NCI-H1417 treated with DMSO at 0.1 percent for 48 hours (cell line): ENCODE measurements at places on chromosomes 16 and 17.

DNA sequence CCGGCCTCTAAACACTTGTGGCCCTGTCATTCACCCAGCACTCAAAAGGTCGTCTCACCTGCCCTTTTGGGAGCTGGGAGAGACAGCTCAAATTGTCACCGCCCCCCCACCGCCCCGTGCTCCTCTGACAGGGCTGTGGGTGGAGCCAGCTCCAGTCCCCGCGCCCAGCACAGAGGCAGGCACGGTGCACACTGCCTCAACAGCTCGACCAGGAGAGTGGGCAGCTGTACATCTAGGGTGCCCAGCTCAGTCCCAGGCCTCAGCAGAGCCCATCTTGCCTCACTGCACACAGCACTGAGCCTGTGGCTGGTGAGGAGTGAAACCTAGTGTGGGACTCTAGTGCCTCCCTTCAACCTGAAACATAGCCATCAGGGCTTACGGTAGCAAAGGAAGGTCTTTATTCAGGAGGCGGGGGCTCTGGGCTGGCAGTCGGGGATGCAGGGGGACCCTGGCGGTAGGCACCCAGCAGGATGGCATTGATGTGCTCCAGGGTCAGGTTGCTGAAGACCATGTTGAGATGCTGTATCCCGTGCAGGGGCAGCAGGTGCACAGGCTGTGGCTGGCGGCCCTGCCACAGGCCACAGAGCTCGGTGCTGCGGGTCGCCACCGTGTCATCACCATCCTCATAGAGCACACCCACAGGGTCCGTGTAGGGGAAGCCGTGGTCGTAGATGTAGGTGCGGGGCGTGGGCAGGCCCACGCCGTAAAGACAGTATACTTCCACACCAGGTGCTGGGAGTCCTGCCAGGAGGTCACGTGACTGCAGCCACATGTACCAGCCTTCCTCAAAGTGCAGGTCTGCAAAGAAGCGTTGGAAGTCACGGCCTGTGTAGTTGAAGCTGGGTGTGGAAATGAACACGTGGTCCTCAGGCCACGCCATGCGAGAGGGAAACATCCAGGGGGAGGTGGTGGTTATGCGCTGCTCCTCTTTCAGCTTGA, 3.1 kb upstream of the PSMB10 start:
- no peak for DNase-seq

DNA sequence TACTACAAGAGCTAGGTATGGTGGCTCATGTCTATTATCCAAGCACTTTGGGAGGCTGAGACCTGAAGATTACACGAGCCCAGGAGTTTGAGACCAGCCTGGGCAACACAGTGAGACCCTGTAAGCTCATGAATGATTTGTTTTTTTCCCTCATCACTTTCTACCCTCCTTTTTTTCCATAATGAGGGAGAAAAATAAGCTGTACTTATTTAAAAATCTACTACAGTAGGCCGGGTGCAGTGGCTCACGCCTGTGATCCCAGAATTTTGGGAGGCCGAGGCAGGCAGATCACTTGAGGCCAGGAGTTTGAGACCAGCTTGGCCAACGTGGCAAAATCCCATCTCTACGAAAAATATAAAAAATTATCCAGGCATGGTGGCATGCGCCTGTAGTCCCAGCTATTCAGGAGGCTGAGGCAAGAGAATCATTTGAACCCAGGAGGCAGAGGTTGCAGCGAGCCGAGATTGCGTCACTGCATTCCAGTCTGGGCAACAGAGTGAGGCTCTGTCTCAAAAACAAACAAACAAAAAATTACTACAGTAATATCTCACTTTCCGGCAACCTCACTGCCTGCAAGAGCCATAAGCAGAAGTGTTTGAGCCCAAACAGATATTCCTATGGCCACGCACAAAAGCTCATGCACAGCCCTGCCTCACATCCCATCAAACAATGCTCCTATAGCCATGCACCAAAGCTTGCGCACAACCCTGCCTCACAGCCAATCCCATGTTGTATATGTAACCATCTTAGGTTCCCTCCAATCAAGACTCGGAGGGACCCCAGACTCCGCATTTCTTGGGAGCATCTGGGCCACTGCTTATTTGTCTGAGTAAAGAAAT, 37.4 kb downstream of the TK2 start:
- no peak for DNase-seq

DNA sequence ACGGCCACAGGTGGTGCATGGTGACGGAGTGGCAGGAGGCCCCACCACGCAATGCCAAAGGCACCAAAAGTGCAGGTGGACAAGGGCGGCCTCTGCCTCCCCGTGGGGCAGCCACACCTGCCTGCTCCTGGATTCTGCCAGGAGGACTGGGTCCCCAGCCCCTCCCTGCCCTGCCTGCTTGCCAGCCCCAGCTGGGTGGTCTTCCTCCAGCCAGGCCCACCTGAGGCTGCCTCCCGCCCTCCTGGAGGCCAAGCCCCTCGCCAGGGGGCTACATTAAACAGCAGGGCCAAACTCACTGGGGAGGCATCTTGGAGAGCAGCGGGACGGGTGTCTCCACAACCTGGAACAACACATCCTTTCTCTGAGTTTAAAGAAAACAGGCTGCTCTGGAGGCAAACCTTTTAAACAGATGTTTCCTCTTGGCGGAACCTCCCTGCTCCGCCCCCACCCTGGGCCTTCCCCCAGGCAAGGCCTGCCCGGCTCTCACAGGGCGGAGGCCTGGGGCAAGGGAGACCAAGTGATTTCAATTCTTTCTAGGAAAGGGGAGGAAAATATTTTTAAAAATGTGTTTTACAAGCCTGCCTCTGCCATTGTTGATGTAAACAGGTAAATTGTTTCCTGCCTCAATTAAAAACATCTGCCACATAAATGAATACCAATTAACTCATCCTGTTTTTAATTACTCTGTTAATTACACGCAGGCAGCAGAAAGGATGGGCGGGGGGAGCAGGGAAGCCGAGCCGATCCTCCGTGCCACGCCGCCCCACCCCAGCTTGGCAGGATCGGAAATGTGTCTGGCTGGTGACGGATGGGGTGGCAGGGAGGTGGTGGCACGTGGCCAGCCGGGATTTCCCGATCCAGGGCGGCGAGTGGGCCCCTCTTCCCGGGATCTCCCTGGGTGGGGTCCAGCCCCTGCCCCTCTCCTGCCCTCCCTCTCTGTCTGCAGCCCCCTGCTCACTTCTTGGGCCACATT, 54.4 kb upstream of the PABPN1L start:
- no peak for DNase-seq

GRCh38 chr16:22924492-22924891, 110.5 kb downstream of the HS3ST2 start:
- DNase-seq: no peak

GRCh38 chr17:70028978-70029767, 45.9 kb upstream of the KCNJ16 start:
- DNase-seq: no peak

DNA sequence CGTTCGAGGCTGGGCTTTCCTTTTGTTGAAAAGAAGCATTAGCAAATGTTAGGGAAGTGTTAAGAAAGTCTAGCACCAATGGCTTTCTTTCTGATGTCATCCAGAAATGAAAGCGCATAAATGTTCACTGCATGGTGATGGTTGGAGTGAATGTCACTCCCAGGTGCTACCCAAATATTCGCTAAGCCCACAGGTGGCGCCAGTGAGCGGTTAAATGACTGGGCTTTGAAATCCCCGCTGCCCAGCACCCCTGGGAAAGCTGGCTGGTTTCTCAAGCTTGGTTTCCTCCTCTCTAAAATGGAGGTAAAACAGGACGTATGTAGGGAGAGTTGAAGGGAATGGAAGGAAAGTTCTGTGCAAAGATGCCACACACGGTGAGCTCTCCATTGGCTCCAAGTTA, 104.4 kb downstream of the IRX5 start:
- no peak for DNase-seq

DNA sequence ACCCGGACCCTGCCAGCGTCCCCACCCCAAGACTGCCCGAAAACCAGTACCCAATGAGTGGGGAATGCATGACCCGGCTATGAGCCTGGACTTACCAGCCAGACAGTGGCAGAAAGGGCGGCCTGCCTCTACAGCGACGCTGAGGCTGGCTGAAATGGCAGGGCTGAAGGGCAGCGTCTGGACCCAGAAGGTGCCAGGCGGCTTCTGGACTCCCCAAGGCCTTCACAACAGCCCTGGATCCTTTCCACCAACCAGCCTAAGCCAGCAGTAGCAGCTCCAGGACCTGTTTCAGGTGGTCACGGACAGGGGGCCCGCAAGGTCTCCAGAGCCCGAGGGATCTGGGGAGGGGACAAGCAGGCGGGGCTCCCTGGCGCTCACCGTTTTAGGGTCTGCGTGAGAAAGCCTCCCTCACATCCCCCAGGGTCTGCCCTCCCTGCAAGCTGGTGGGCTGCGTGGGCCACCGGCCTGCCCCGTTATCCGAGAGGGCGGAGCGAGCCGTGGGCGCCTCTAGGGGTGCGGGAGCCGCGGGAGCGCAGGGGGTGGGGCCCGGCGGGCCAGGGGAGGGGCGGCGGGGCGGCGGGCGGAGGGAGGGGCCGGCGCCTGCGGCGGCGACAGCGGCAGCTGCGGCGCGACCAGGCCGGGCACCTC, at the start of gene RIPOR1:
RIPOR1 (plus strand) TSS at position 608 of the 648 bp plus-strand sequence. CDS start 9,618 bp downstream, outside the sequence.
- DNase-seq: no peak
